Sigmoid colon (tissue), 7 donors: ENCODE measurements at places on chromosomes 7 and 10. TPM values are rescaled to one million over a fixed set of nuclear protein-coding genes. Genes with fewer than 3 reads are reported as not detected.

CHAT gene
- total RNA-seq, result not detected

GRCh38 chr10:26491934-26492333 is 53.8 kb downstream of the APBB1IP start:
- no peak for DNase-seq

DNA sequence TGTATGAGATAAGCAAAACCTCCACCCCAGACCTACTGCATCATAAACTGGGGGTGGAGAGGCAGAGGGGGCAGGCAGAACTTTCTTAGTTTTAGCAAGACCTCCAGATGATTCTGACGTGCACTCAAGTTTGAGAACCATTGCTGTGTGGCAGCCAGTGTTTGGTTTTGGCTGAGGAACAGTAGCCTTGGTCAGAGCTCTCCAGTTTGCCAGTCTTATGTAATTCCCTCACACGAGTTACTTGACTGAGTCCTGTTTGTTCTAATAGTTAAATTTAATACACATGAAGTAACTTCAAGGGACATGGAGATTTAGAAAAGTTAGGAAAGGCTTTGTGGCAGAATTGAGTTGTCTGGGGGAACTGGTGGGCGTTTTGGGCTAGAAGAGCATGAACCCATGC is 38.5 kb downstream of the GARS1 start:
- no peak for DNase-seq

- no peak for DNase-seq
Measured at GRCh38 chr10:87640043-87640442, 19.6 kb upstream of the PAPSS2 start.

PHKG1 gene
- 3.2 TPM for total RNA-seq

WEE2 gene
- not detected for total RNA-seq

SPDYE2B gene
- total RNA-seq, result not detected
